SK-N-SH (cell line): ENCODE measurements at places on chromosomes 7 and 10. TPM values are rescaled to one million over a fixed set of nuclear protein-coding genes. Genes with fewer than 3 reads are reported as not detected.

GRCh38 chr10:5557040-5557721, 32.4 kb downstream of the CALML3 start:
- DNase-seq = no peak
- peaks cover 5% of the 10 kb centered on the region; the same call in 1 of the 2 replicates for H3K4me1 ChIP-seq

- no peak overlapping the region for H3K27ac ChIP-seq
- H3K4me1 ChIP-seq = peaks cover 33% of the 10 kb centered on the region
- H3K4me3 ChIP-seq = no peak overlapping the region
- H3K36me3 ChIP-seq = no peaks in the 10 kb centered on the region
- DNase-seq = no peak
- H3K27me3 ChIP-seq = no peaks in the 10 kb centered on the region
These were observed 139.5 kb downstream of the MAPK8 start for GRCh38 chr10:48445932-48446331.

- no peaks in the 10 kb centered on the region for H3K27me3 ChIP-seq
- H3K27ac ChIP-seq = no peak overlapping the region
- no peaks in the 10 kb centered on the region for H3K36me3 ChIP-seq
- H3K4me3 ChIP-seq = no peak overlapping the region
These were observed 337.1 kb upstream of the AKR1E2 start for GRCh38 chr10:4488904-4489303.

DNA sequence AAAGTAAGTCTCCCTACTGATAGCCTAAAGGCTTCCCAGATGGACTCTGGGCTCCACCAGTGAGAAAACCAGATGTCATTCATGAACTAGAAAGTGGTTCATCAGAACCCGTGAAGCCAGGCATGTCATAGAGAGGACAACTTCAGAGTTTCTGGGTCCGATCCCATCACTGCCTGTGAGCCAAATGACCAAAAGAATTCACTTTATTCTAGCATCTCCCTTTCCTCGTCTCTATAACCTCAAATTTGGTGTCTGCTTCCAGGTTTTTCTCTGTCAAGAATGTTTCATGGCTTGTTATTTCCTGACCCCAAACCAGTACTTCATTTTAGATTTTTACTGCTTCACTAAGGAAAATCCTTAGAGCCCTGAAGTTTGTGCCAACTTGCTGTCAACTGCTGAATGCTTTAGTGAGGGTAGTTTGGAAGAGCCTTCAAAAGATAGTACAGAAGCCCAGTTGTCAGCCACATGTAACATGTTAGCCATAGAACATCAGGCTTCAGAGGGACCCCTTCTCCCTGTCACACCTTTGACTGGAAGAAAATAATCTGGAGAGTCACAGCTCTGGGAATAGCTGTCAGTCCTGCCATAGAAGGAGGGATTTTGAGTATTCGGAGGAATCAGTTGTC, 34.0 kb downstream of the ITGB8 start:
- H3K4me1 ChIP-seq = no peaks in the 10 kb centered on the region
- DNase-seq = no peak
- no peak overlapping the region for H3K27ac ChIP-seq
- no peaks in the 10 kb centered on the region for H3K36me3 ChIP-seq

- no peaks in the 10 kb centered on the region for H3K36me3 ChIP-seq
- H3K4me3 ChIP-seq = no peak overlapping the region
- no peaks in the 10 kb centered on the region for H3K27me3 ChIP-seq
- H3K27ac ChIP-seq = no peak overlapping the region
- H3K4me1 ChIP-seq = no peaks in the 10 kb centered on the region
- no peak for DNase-seq
These were observed 23.7 kb downstream of the EPDR1 start for GRCh38 chr7:37943905-37944736.

DNA sequence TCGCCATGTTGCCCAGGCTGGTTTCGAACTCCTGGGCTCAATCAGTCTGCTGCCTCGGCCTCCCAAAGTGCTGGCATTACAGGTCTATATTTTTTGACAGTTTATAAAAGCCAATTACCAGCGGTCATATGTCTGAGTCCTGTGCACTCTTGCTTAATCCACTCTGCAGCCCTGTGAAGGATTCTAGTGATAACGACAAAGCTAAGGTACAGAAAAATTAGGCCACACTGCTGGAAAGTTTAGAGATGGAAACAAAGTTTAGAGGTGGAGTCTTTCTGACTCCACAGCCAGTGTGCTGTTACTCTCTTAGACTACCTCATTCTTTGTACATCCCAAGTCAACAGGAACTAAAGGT, 707 bp downstream of the PTER start:
- H3K27me3 ChIP-seq = no peaks in the 10 kb centered on the region
- H3K36me3 ChIP-seq = no peaks in the 10 kb centered on the region

GRCh38 chr10:20142311-20142710, 326.1 kb downstream of the PLXDC2 start:
- DNase-seq = no peak
- no peak overlapping the region for H3K4me3 ChIP-seq
- H3K27ac ChIP-seq = no peak overlapping the region
- no peaks in the 10 kb centered on the region for H3K27me3 ChIP-seq
- no peaks in the 10 kb centered on the region for H3K36me3 ChIP-seq

DNA sequence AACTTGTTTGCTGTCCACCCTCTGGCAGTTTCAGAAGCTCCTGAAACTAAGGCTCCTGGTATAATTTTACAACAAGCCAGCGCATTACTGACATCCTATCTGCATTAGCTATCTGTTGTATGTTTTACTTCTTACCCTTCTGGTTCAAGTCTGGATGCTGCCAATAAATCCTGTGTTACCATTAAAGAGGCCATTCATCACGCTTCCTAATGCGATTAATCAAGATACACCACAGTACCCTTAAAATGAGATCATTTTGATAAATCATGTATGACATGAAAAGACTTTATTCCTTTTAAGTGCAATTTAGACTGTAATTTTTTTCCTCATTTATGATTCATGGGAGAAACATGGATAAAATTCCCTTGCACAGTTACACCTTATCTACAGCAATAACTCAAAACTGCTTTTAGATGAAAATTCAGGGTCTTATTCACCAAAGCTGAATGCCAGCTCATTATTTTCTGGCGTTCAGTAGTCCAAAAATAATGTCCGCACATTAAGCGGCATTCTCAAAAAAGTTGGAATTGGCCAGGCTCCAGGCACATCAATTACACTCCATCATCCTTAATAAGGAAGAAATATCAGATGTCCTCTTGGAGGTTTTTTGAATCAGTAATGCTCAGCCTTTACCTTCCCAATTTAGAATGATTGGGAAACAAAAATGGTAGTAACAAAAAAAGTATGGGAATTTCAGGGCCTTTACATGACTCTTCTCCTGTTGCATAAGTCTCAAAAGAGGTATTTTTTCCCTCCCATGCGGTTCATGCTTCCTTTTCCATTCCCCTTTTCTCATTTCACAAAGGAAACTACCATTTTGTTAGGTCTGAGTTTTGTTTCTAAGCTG, 878.5 kb downstream of the LRMDA start:
- no peaks in the 10 kb centered on the region for H3K27me3 ChIP-seq
- peak overlapping the region; percentile 93 for H3K27ac ChIP-seq
- peak; percentile 51 for DNase-seq

GRCh38 chr10:411603-412002, 276.3 kb downstream of the ZMYND11 start:
- peaks cover 29% of the 10 kb centered on the region for H3K36me3 ChIP-seq
- peaks cover 9% of the 10 kb centered on the region; the same call in 1 of the 2 replicates for H3K4me1 ChIP-seq
- no peaks in the 10 kb centered on the region for H3K27me3 ChIP-seq
- DNase-seq = no peak

- no peak overlapping the region for H3K27ac ChIP-seq
- DNase-seq = no peak
- H3K4me1 ChIP-seq = peaks cover 13% of the 10 kb centered on the region; the same call in 1 of the 2 replicates
- no peak overlapping the region for H3K4me3 ChIP-seq
- H3K27me3 ChIP-seq = no peaks in the 10 kb centered on the region; the same call in 1 of the 2 replicates
These were observed 157.8 kb downstream of the ANLN start for GRCh38 chr7:36547416-36547815.

GRCh38 chr7:144027070-144027469, 21.7 kb upstream of the OR2A5 start:
- H3K4me1 ChIP-seq = no peaks in the 10 kb centered on the region
- H3K27ac ChIP-seq = no peak overlapping the region
- no peak overlapping the region for H3K4me3 ChIP-seq
- DNase-seq = peak; percentile 27

DNA sequence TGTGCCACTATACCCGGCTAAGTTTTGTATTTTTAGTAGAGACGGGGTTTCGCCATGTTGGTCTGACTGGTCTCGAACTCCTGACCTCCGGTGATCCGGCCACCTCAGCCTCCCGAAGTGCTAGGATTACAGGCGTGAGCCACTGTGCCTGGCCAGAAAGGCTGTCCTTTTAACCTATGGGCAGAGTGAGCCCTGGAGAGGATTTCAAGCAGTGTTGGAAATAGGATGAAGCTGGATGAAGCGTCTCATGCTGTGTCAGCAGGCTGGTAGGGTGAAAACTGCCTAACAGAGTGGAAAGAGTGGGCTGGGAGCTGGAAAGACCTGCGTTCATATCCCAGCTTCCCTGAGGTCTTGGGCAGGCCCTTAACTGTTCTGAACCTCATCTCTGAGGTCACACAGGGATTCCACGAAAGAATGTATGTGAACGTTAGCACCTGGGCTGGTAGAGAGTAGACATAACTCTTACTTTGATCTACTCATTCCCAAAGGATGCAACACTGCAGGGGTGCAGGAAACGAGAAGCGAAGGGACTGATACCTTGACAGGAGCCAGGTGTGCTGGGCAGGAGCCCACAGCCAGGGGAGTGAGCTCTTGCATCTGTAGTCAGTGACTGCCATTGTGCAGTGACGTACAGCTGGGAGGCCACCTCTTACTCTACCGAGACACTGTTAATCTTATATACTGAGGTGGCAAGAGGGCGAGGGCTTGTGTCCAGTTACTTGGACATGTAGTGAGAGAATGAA, 34.1 kb downstream of the WBP1L start:
- no peaks in the 10 kb centered on the region for H3K27me3 ChIP-seq
- peaks cover 55% of the 10 kb centered on the region for H3K4me1 ChIP-seq
- no peak for DNase-seq
- H3K4me3 ChIP-seq = no peak overlapping the region

DNA sequence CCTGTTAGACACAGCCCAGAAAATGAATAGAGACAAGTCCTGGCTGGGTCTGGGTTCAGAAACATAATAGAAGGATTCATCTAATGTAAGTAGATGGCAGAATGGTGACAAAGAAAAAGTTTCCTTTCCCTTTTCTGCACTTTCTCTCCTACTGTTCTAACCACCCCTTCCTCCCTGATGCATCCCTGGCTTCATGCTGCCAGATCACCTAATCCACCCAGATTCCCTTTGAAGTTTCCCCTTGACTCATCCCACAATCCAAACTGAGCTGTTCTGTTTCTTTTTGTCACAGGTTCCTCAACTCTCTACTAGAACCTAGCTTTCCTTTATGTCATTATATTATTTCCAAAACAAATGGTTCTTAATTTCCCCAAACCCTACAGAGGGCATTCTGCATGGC, 1.1 kb upstream of the MACC1 start:
- no peaks in the 10 kb centered on the region for H3K27me3 ChIP-seq
- no peak overlapping the region for H3K4me3 ChIP-seq
- DNase-seq = no peak

- H3K27me3 ChIP-seq = no peaks in the 10 kb centered on the region
- H3K4me1 ChIP-seq = peaks cover 13% of the 10 kb centered on the region
- H3K27ac ChIP-seq = no peak overlapping the region
- no peak overlapping the region for H3K4me3 ChIP-seq
- no peaks in the 10 kb centered on the region for H3K36me3 ChIP-seq
These were observed 166.9 kb downstream of the CUX1 start for GRCh38 chr7:101984133-101984879.

The OPALIN gene
- polyA plus RNA-seq = not detected in 2 replicates

The GPR15LG gene
- not detected in 2 replicates for polyA plus RNA-seq

The ATOH7 gene
- 0.08 and 0.12 TPM in 2 replicates for polyA plus RNA-seq

The NME8 gene
- not detected in 2 replicates for polyA plus RNA-seq

The GPR37 gene
- 0.03 TPM in 1 of 2 replicates, not detected in the other for polyA plus RNA-seq

The OR2A12 gene
- polyA plus RNA-seq = not detected in 2 replicates

The TMEM273 gene
- not detected in 2 replicates for polyA plus RNA-seq
